NCI-H2081 (cell line): ENCODE measurements at places on chromosomes 6 and 20.
A peak's percentile ranks its signal among the peaks of the same experiment; 100 is the strongest.

GRCh38 chr20:45060294-45060693 is 40.6 kb downstream of the KCNS1 start:
- no peak for DNase-seq

- DNase-seq = no peak
These were observed 508.9 kb upstream of the ADGRB3 start for GRCh38 chr6:68126089-68126749.

DNA sequence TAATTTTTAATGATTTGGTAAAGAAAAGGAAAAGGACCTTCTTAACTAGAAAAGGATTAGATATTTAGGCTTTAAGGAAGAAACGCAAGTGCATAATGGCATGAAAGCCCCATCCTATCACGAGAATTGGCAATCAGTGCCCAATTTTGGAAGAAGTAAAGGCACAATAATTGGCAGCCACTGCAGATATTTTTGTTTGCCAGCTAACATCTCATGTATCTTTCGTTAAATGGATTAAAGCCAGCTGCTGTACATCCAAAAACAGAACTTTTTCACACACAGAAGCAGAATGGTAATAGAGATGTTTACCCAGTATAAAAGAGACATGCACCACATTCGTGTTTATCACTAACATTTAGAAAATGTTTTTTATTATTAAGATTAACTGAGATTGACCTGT is 180.3 kb downstream of the C6orf118 start:
- DNase-seq = no peak

DNA sequence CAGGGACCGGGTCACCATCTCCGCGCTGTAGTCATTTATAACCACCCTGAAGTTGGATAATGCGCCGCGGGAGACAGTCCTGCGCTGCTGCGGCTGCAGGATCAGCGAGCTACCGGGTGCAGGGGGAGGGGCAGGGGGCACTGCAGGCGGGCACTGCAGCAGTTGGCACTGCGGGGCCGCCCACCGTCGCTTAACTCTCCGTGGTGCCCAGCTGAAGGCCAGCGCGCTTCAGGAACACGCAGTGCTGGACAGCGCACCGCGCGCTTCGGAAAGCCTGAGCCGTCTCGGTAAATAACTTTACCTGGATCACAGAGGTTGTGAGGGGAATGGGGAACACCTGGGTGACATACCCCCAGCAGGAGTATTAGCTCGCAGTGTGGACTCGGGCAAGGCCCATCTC is 12.4 kb upstream of the LRFN2 start:
- no peak for DNase-seq

DNA sequence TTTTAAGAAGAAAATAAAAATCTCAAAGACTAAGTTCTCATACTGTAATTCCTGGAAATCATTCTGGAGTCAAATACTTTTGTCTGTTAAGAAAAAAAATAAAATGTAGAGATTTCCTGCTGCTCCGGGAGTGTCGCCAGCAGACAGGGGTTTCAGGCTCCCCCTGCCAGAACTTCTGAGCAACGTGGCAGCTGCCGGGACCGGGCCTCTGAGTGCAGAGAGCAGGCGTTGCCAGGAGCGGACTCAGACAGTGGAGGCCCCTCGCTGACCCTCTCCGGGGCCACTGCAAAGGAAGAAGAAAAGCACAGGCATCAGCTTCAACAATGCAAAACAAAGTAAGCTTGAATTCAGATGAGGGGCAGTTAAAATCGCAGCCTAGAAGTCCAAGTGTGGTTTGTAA is 95.5 kb downstream of the THBS2 start:
- no peak for DNase-seq

GRCh38 chr20:21172626-21173025 is 46.7 kb downstream of the KIZ start:
- no peak for DNase-seq

DNA sequence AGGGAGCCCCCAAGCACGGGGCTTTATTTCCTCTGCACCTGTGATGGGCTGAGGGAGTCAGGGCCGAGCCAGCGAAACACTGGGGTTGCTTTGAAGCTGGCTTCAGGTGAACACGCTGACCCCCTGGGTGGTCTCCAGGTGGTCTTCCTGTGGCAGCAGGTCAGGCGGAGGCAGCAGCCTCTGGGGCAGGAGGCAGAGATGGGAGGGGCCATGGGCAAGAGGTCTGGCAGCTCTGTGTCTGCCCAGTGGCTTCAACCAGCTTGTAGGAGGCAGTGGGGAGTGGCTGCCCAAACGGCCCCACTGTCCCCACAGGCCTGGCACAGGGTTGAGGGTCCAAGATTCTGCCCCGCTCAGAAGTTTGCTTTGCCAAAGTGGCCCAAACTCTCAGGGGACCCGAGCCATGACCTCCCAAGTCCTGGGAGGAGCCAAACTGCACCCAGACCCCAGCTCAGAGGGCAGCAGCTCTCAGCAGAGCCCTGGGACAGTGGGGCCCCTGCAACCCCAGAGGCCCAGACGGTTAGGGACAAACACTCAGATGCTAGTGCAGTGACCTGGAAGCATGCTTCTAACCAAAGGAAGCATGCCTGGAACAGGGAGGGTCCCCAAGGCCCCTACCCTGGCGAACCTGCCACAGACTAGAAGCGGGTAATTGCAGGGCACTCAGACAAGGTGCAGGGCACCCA is 15.3 kb downstream of the NTSR1 start:
- DNase-seq = no peak

GRCh38 chr6:37239526-37239925 is 18.0 kb upstream of the TBC1D22B start:
- DNase-seq = no peak

DNA sequence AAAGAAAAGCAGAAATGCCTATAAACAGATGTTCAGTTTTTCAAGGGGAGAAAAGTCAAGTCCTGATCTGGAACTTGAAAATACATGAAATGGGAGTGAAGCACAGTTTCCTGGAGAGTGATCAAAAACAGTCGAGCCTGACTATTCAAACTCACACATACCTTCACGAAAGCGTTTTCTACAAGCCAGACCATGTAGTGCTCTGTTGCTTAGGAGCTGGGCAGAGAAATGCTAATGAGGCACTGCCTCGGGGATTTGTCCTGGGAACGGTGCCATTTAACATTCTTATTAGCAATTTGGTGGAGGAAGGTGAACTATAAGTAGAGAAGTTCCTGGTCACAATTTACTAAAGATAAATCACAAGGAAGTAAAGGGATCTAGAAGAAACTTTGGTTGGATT is 5.9 kb downstream of the NHSL1 start:
- DNase-seq = peak; percentile 4

- DNase-seq = no peak
These were observed 45.2 kb downstream of the ANKEF1 start for GRCh38 chr20:10079964-10080363.

- DNase-seq = no peak
These were observed 114.3 kb upstream of the CD93 start for GRCh38 chr20:23200413-23200812.

DNA sequence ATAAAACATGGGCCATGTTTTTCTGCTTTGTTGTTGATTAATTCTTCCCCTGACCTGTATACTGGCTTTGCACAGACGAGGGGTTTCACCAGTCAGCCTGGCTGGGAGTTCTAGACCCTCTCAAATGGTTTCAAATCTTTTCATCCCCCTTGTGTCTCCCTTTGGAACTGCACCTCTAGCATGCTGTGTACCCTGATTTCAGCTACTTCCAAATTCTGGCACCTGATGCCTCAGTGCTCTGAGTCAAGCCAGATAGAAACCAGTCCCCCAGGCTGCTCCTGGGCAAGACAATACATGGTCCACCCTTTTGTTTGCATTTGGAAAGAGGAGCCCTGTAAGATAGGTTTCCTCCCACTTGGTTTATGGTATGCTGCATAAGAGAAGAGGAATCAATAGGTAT is 290.2 kb downstream of the BTBD3 start:
- peak; percentile 5 for DNase-seq

DNA sequence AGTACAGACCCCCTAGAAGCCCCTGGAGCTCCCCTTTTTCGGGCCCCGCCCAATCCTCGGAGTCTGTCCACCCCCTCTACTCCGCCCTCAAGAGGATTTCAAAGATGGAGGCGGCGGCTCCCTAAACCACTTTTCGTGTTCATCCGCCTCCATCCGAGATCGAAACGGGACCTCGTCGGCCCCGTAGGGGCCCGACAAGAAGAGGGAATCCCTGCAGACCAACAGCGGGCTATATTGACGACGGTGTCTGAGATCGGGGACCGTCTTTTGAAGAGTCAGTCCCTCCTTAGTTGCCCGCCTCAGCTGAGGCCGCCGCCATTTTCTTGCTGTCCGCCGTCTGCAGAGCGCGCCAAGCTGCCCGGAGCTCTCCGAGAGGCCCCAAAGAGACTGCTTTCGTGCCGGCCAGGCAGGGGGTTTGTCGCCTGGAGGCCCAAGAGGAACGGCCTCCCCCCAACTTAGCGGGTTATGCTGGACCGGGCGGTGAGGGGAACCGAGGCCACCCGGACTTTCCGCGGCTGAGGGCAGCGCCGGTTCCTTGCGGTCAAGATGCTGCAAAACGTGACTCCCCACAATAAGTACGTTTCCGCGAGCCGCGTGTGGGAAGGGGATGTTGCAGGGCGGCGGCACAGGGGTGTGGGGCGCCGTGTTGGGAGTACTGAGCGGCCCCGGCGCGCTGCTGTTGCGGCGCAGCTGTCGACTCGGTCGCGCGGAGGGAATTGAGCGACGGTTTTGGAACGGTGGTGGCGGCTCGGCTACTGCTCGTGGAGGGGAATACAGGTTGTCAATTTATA is 4.2 kb downstream of the BRD2 start:
- no peak for DNase-seq

- DNase-seq = peak; percentile 33
These were observed 39.8 kb downstream of the SRSF3 start for GRCh38 chr6:36633915-36634314.

- no peak for DNase-seq
These were observed 169.8 kb downstream of the BACH2 start for GRCh38 chr6:90126839-90127238.

GRCh38 chr6:106572875-106573585 is 56.3 kb downstream of the RTN4IP1 start:
- no peak for DNase-seq

DNA sequence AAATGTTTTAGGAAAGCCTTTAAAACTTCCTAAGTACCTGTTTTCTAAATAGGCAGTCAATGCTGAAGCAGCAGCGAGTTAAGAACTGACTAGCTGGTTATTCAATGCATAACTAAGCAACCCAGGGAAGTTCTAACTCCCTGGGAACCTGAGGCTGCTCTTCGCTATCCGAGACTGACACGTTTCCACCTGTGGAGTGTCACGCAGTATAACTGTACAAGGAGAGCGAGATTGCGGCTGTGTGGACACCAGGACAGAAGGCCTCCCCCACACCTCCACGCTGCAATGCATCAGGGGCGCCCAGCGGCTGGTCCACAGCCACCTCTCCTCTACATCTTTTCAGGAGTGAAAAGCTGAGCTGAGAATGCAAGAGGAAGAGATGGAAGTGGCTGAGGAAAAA is 8.0 kb downstream of the PXDC1 start:
- DNase-seq = no peak

DNA sequence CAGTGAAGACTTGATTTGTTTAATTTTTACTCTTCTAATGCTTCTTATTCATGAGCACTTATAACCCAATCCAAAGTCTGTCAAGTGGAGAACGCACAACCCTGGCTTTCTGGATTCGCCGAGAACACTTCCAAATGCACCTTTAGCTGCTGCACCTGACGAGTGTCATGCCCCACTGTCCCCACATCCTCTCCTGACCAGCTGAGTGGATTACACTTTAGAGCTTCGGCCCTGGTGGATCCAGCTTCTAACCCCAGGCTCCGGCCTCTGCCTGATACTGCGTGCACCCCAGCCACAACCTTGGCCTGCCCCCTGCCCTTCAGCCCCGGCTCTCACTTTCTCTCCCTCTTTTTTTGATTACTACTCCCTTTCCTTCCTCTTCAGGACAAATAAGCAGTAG is 258.8 kb downstream of the TMEM242 start:
- no peak for DNase-seq

GRCh38 chr6:133741375-133741861 is 147.5 kb upstream of the TCF21 start:
- DNase-seq = peak; percentile 75

DNA sequence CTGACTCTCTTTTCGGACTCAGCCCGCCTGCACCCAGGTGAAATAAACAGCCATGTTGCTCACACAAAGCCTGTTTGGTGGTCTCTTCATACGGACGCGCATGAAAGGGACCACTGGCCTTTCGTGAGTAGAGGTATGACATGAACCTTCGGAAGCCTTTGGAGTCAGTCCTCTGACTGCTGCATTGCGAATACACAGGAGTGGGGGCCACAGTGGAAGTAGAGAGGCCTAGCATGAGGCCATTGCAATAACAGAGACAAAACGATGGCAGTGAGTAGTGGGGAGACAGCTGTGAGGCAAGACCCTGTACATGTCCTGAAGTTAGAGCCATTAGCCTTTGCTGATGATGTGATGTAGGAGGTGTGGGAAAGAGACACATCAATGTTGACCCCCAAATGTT is 56.4 kb downstream of the SMPDL3A start:
- DNase-seq = no peak

GRCh38 chr20:55394592-55394991 is 610.7 kb downstream of the CBLN4 start:
- DNase-seq = no peak

DNA sequence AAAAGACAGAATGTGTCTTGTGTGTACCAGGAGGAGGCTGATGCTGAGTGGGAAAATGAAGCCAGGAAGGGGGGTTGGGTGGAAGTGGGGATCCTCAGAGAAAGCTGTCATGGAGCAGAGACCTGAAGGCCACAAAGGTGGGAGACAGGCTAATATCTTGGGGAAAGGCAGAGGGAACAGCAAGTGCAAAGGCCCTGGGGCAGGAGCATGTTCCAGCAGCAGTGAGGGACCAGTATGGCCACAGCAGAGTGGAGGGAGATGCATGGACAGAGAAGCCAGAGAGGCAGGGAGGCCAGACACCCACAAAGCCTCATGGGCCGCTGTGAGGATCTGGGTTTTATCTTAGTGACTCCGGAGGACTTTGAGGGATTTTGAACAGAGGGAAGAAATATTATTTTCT is 254.2 kb upstream of the SULF2 start:
- DNase-seq = no peak

DNA sequence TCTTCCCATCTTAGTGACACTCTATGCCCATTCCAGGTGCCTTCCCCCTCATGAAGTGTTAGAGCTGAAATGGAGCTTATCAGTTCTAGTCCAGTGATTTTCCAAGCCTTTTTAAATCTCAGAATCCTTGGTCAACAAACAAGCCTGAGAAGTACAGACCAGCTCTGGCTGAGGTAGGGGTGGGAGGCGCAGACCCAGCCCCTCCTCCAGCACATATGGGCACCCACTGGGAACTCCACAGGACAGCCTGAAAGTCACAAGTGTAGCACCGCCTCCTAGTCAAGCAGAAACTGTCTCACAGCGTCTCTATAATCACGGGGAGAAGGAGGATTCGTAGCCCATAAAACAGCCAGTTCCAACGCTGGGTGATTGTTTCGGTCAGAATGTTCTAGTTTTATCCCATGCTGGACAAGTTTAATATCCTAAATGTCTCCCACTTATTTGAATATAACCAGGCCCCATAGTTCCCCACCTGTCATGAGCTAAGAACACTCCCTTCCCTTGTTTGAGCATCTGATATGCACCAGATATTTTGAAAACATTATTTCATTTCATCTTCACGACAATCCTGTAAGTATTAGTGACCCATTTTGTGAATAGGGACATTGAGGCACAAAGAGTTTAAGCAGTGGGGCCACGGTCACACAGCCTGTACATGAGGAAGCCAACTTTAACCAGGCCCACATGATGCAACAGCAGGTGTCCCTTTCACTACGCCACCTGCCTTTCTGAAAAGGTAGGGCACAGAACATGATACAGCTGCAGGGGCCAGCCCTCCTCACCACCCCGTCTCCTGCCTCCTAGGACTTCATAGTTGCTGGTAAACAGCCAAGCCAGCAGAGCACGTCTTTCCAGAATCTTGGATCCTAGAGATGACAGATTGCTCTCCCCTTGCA is 40.1 kb downstream of the TRAF3IP2 start:
- DNase-seq = peak; percentile 81

GRCh38 chr6:53794137-53794719 is 577 bp upstream of the LRRC1 start:
- DNase-seq = peak; percentile 68
